ENCODE measurements at places on chromosomes 4 and X.

- peak; percentile 74 for DNase-seq
These were observed 408 bp downstream of the TMEM33 start for GRCh38 chr4:41935652-41936021.

GRCh38 chrX:152912106-152912505, 14.2 kb downstream of the ZNF185 start:
- peak; percentile 59 for DNase-seq

DNA sequence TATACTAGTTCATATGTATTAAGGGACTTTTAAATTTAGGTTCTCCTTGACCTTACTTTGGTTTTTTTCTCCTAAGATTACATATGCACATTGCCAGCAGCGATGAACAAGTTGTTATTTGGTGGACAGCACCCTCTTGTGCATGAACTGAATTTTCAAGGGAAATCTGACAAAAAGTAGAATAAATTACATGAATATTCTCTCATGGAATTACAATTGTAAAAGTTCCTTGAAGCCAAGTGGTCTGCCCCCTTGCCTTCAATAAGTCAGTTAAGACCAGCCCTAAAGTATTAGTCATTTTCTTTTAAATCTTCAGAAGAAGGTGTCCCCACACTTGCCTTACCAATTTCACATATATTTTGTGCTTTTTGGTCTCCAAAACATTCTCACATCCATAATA, 30.7 kb upstream of the SMARCA5 start:
- peak; percentile 68 for DNase-seq

DNA sequence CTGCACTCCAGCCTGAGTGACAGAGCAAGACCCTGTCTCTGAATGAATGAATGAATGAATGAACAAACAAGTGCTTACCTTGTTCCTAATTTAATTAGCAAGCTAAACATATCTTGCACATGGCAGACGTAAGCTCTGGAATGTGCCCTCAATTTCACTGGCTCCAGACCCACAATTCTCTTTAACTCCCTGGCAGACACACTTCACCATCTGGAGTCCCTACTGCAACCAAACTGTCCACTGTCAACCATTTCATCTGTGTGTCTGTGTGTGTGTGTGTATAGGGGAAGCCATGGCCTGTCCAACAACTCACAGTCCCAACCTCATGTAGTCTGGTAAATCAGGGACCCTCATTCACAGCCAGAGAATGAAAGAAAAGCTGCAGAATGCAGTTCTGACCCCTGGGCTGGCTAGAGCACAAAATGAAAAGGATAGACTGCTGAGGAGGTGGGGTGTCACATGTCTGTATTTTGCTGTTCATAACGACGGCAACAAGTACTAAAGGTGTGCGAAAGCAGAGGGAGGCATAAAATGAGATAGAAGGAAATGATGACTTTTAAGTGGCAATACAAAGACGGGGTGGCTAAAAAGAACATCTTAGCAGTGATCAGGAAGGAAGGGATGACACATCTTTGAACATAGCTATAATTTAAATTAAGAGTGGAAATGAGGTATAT, 114.1 kb downstream of the TSPAN5 start:
- no peak for DNase-seq

DNA sequence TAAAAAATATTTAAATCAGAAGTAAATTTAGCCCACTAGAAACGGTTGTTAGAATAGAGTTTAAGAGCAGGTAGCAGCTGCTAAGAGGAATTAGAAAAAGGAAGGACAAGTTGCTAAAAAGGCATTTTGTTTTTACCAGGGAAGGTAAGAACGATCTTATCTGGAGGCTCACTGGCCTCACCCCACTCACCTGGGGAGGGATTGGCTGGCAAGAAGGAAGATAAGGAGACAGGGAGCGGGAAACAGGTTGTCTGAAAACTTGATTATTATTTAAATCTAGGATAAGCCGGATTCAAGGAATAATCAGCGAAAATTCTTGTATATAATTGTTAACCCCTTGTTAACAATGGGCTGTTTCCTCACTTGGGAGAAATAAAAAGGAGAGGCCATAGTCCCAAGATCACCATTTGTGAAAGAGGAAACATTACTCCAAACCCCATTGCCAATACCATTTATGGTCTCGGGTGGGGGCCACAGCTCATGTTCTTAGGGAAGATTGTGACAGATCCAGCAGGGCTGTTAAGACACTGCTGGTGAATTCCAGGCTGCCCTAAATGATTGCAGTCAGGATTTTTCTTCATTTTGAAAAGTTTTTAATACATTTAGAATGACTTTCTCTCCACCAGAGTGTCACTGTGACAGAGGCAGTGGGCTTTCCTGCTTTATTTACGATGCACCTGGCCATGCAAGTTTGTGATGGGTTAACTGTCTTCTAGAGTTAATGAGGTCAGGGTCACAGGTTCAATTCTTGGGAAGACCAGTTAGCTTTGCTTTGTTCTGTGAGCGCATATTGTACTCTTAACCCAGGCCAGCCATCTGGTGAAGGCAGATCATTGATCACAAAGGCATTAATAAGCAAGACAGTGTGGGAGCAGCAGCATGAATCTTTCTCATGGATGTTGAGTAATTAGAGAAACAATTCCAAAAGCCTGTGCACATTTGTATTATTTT, 106.6 kb downstream of the CEP135 start:
- no peak for DNase-seq

DNA sequence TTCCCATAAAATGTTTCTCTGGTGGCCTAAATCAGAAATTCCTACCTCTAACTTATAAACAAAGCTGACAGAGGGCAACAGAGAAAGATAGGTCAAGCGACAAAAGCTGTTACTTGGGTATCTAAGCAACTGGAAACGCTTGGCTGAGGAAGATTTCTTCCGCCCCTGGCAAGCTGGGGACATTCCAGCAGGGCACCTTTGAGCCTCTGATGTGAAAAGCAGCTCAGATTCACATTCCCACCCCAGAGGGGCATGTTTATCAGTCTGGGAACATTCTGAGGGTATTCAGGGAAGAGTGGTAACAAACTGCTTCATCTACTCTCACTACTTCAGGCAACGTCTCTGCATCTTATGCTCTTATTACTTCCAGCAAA, 3.5 kb upstream of the CDS1 start:
- no peak for DNase-seq

DNA sequence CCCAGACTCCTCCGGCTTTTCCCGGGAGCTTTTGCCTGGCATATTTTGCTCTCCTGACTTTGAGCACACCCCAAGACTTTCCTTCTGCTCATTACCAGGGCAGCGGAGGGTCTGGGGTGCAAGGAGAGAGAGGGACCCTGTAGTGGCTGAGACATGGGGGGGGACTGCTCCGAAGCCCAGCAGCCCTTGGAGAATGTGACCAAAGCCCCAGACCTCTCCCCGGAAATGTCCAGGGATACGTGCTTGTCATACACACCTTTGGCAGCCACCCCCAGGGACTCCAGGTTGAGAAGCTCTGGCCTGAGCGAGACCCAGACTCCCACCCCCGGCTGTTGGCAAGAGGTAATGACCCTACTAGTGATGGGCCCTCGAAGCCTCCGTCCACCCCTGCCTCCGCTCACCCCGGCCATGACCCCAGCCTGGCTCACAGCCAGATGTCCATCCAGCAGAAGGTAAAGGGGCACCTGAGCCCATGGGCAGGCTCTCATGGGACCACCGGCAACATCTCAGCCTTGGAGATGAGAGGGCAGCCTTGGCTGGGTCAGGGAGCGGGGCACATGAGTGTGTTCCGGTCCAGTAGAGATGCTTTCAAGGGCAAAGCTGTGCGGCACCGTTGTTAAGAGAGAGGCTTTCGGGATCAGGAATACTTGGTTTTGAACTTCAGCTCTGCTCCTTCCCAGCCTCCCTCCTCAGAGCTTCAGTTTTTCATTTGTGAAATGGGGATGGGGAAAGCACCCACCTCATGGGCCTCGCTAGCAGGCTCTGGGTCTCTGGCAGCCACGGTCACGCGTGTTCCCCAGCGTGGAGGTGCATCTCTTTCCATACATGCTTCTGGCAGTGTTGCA, 2.0 kb downstream of the PSAPL1 start:
- no peak for DNase-seq

GRCh38 chr4:41394481-41394894, 137.8 kb downstream of the UCHL1 start:
- no peak for DNase-seq

- no peak for DNase-seq
These were observed 92.8 kb downstream of the FRAS1 start for GRCh38 chr4:78149751-78150542.

- DNase-seq, result no peak
These were observed 829.3 kb upstream of the LCORL start for GRCh38 chr4:18850867-18851266.

- no peak for DNase-seq
These were observed 34.1 kb upstream of the GAB1 start for GRCh38 chr4:143302536-143302935.

GRCh38 chr4:108425988-108426387, 194.4 kb upstream of the RPL34 start:
- no peak for DNase-seq

GRCh38 chr4:152682143-152682941, 2.5 kb upstream of the TMEM154 start:
- no peak for DNase-seq

- DNase-seq, result peak; percentile 41
These were observed 38.7 kb downstream of the PPP1R2C start for GRCh38 chrX:42739258-42739657.

DNA sequence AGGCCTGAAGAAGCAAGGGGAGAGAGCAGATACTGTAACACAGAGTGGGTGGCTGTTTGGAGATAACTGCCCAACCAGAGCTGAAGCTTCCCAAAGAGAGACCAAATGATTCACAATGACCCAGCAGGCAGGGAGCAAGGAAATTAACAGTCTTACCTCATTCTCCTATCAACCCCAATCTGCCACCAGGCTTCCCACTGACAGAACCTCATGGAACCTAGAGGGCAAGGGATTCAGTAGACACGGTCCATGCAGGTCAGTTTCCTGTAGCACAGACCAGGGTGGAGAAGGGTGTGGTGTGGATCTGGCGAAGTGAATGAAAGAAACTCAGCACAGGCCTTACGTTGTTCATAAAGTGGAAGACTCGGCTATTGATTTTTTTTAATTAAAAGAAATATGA, 60.7 kb upstream of the ALB start:
- DNase-seq, result no peak

DNA sequence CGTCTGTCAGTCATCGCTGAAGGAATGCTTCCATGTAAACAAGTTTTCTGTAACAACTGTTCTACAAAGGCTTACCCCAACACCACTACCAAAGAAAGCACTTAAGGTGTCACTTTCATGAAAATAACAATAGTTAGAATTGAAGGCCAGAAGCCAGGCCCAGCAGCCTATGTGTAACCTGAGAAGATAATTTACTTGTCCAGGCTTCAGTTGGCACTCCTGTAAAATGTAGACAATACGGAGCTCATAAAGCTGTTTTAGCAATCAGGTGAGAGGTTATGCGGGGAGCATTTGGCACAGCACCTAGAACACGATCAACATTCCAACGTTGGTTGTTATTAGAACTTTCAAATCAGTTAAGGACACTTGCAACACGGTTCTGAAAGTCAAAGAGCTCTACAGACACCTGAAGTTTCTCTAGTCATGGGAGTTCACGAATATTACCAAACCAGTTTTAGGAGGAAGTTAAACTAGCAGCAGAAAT, 15.7 kb downstream of the ADGRA3 start:
- DNase-seq, result no peak

DNA sequence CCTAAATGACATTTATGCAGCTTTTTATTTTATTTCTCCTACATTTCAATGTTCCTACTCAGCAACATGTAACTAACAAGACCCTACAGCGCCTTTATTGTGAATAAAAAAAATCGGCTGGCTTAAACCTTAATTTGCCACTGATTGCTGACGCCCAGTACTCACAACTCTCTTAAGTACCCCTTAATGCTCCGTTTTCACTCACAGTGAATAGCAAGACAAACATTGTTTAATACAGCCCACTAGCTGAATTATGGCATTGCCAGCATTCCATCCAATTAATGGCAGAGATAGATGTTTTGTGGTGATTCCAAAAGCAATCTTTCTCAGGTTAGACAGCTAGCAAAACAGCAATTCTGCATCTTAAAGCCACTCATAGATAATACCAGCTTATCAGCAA, 61.1 kb downstream of the PPARGC1A start:
- DNase-seq, result no peak

DNA sequence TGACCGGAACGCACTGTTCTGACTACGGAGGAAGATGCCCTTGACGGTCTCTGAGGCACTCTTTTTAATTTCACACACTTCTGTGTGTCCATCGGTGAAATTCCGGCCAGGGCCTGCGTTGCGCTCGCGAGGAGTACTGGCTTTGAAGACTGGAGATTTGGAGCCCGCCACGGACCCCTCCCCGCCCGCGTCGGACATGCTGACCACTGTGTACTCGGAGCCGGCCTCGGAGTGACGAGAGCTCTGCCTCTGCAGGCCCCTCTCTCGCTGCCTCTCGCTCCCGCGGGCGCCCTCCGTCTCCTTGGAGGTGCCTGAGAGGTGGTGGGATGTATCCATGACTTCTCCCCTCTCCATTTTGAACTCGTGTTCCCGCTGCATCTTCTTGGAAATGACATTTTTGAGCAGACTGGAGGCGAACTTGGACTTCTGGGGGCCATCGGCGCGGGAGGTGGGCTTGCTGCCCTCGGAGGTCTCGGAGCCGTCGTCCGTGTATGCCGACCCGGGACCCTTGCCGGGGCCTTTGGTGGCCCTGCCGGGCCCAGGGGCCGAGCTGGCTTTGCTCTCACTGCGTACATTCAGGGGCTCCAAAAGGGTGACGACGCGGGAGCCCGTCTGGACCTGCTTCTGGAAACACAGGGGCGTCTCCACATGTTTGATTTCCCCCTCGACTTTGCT, 5.7 kb downstream of the C4orf54 start:
- no peak for DNase-seq

GRCh38 chr4:112057470-112057869, 87.8 kb upstream of the FAM241A start:
- peak; percentile 61 for DNase-seq

- DNase-seq, result no peak
These were observed 3.4 kb upstream of the PNMA5 start for GRCh38 chrX:152997337-152997736.

GRCh38 chr4:188430384-188430783, 291.1 kb downstream of the TRIML1 start:
- no peak for DNase-seq

DNA sequence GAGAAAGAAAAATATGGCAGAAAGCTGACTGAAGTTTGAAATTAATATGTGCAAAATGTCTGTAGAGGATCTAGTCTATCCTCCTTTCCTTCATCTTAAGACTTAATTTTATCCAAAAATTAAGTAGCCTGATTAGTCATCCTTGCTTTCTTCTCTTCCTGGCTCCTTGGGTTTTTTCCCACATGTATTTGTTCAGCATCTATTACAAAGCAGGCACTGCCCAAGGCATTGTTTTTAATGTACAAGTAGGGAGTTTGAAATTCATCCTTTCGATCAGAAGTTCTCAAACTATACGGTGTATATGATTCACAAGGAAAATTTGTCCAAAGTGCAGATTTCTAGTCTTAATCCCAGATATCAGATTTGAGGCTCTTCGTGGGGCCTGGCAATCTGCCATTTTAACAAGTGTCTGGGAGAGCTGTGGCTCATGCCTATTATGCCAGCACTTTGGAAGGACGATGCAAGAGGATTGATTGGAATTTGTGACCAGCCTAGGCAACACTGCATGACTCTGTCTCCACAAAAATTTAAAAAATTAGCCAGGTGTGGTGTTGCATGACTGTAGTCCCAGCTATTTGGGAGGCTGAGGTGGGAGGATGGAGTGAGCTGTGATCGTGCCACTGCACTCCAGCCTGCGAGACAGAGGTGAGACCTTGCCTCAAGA, 19.4 kb upstream of the YTHDC1 start:
- DNase-seq, result no peak

Measured in hematopoietic multipotent progenitor cell treated with erythropoietin and hydrocortisone succinate and interleukin-3 and kit ligand, for 6 days (in vitro differentiated cells).